ENCODE measurements at places on chromosomes 2 and 18. TPM values are rescaled to one million over a fixed set of nuclear protein-coding genes. Genes with fewer than 3 reads are reported as not detected.

GRCh38 chr18:2910261-2910660 lies 63.5 kb downstream of the EMILIN2 start:
- DNase-seq = no peak

DNA sequence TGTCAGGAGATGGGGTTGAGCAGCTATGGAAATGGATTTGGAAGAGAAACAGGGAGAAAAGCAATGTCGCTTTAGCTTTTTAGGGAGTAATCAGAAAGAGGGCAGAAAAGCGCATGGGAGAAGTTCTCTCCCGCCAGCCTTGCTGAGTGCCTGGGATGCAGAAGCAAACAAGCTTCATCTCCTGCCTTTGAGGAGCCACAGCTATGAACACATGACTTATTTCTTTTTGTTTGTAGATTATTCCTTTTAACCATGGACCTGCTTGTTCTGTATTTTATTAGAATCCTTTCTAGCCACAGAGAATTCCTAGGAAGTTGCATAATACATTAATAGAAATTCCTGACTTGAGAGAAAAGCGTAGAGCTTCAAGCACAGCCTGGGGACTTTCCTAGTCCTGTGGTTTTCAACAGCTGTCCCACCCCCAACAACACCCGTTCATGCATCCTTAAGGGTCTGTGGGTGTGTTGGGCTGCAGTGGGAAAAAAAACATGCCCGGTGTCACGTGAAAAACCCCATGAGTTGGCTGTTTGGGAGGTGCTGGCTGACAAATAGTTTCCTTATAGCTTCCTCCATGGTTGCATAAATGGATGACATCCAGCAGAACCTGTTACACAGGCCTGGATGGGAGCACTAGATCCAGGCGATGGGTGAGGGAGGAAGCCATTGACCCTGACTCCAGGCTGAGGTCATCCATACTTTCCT lies 14.9 kb downstream of the SLC9A4 start:
- DNase-seq = peak; percentile 39

DNA sequence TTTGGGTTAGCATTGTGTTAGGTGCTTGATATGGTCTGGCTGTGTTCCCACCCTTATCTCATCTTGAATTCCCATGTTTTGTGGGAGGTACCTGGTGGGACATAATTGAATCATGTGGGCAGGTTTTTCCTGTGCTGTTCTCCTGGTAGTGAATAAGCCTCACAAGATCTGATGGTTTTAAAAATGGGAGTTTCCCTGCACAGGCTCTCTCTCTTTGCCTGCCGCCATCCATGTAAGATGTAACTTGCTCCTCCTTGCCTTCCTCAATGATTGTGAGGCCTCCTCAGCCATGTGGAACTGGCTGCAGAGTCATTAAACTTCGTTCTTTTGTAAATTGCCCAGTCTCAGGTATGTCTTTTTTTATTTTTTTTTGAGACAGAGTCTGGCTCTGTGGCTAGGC lies 2.8 kb downstream of the MSH2 start:
- DNase-seq = no peak

- DNase-seq = no peak
Measured at GRCh38 chr18:51789871-51790270, 550.1 kb upstream of the DCC start.

- DNase-seq = no peak
Measured at GRCh38 chr18:79775441-79776221, 22.1 kb upstream of the KCNG2 start.

GRCh38 chr18:8283891-8284585 lies 325.2 kb upstream of the RAB12 start:
- DNase-seq = no peak

- DNase-seq = no peak
Measured at GRCh38 chr2:524442-524841, 152.8 kb downstream of the TMEM18 start.

GRCh38 chr2:108630567-108631405 lies 88.5 kb upstream of the RANBP2 start:
- DNase-seq = peak; percentile 51

- no peak for DNase-seq
Measured at GRCh38 chr2:239790721-239791120, 234.4 kb downstream of the NDUFA10 start.

GRCh38 chr2:57084697-57085281 lies 901.0 kb downstream of the CCDC85A start:
- DNase-seq = no peak

DNA sequence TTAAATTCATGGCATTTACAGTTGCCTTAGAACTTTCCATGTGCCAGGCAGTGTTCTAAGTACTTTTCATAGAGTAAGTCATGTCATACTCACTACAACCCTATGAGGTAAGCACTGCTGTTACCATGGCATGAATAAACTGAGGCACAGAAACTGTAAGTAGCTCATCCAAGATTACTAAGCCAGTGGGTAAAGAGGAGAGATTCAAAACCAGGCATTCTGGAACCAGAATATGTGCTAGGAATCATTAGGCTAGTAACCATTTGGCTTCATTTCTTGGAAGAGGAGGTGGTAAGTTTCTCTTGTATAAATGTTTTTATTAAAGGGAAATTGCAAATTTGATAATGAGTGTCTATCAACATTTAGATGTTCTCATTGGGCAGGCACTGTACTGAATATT lies 35.1 kb downstream of the SOX11 start:
- no peak for DNase-seq

GRCh38 chr2:107511970-107512789 lies 314.5 kb upstream of the RGPD4 start:
- no peak for DNase-seq

- no peak for DNase-seq
Measured at GRCh38 chr2:207283356-207283755, 117.6 kb upstream of the KLF7 start.

DNA sequence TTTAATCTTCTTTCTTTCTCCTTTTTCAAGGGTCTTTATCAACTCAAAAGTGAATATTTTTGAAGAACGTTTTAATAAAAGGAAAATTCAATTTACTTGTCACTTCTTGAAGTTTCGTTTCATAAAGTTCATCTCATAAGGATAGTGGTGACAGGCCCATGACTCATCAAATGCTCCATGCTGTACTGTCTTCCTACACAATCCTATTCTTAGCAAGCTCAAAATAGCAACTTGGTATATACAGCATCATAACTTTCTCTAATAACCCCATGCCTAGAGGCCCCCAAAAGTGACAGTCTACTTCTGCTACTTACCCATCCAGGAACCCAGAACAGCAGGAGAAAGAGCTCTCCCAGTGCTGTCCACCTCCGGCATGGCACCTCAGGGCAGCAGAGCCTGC lies 7.7 kb downstream of the FBXO15 start:
- DNase-seq = peak; percentile 42

- no peak for DNase-seq
Measured at GRCh38 chr2:27175330-27175729, 26.5 kb downstream of the TCF23 start.

- DNase-seq = no peak
Measured at GRCh38 chr2:177044671-177045070, 167.9 kb upstream of the HNRNPA3 start.

DNA sequence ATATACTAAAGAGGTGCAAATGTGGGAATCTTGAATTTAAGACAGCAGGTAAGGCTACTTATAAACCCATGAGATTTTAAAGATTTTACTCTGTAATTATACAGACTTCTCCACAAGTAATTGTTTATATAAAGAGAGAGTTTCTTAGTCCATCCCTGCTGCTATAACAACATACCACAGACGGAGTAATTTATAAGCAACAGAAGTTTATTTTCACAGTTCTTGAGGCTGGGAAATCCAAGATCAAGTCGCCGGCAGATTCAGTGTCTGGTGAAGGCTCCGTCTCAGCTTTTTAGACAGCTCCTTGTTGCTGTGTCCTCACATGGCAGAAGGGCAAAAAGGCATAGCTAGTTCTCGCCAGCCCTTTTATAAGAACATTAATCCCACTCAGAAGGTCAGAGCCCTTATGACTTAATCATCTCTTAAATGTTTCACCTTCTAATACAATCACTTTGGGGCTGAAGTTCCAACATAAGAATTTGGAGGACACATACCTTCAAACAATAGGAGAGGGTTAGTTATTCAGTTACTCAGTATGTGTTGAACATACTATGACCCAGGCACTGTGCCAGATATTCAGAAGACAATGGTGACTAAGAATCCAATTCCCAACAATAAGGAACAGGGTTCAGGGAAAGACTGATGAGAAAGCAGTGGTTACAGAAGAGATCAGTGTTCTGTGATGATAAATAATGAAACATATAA lies 466.0 kb downstream of the RIT2 start:
- peak; percentile 74 for DNase-seq

DNA sequence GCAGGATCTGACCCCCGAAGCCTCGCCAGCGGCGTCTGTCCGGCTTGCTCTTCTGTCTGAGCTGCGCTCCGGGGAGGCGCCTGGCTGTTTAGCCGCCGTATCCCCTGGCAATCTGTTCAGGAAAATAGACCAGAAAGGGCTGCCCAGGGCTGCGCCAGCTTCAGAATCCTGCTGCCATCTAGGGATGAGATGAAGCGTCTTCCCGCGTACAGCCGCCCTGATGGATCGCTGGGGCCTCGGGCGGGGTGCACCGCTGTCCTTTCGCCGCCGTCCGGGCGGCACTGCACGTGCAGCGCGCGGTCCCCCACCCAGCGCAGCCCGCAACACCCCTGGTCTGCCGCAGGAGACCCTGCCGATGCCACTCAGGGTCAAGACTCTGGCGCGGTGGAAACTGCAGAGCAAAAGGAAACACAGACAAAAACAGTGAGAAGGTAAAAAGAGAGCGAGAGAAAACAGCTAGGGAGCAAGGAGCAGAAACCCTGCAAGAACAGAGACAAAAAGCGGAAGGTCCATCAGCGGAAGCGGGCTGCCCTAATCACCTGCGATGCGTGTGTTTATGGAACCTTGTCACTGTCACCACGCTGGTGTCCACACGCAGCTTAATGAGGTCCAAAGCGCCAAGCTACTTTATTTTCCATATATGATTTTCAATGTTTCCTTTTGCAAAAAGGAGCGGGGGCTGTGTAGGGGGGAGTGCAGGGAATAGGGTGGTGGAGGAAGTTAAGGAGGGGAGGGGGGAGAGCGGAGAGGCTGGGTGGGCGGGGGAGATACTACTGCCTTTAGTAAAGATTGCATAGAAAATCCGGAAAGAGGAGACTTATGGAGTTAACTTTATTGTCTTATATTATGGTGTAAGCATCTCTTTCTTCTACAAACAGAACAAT lies 2113.3 kb upstream of the PIK3C3 start:
- peak; percentile 67 for DNase-seq

- no peak for DNase-seq
Measured at GRCh38 chr2:197219636-197220035, 90.9 kb downstream of the ANKRD44 start.

- DNase-seq = no peak
Measured at GRCh38 chr18:21040466-21040865, 71.1 kb downstream of the ROCK1 start.

DNA sequence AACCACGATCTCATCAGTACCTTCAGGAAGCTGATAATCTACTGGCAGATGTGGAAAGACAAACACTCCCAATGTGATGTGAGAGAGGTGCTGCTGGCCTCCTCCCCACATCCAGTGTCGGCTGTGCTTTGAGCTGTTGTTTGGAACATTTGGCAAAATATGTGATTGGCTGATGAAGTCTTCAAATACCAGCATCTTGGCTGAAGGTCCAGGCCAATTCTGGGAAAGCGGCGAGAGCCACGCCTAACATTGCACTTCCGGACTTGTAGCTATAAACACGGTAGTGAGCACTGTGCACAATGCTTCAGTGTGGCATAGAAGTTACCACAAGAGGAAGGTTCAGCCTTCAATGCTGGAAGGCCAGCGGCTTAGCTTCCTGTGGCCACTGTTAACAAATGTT lies 198.8 kb downstream of the DCDC2C start:
- DNase-seq = no peak

DNA sequence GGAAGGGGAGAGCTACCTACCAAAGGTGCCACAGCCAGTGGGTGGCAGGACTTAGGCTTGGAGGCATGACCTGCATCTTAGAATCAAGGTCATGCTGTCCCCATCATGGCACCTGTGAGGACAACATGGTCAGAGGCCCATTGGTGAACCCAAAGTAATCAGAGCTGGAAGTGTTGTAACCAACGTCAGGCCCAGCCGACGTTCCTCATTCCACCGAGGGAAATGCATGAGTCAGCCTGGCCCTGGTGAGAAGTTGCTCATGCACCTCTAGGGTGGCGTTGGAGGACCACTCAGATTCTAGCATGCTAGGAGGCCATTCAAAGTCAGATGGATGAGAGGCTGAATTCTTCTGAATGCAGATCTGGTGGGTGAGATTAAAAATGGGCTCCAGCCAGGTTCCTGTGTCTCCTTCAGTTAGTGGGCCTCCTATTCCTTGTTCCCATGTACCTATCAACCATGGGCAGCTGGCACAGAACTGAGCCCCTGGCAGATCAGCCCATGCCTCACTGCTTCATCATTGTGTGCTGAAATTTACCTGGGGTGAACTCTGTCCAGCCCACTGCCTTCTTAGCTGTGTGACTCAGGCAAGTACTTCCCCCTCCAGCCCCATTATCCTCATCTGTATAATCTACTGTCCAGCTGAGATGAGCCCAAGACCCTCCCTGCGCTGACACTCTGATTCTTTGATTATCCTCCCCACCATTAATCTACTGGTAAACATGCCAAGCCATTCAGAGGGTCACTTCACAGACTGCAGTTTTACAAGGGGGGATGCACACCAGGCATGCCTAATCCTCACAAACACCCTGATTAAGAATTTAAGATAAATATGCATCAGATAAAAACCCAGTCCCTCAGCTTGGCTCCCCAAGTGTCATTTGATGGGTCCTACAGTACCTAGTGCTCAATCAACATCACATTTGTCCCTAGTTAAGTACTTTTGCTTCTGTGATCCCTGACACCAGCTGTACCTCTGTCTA lies 14.0 kb downstream of the SLC14A2 start:
- DNase-seq = peak; percentile 68

GRCh38 chr18:47754311-47755101 lies 176.0 kb downstream of the SMAD2 start:
- peak; percentile 45 for DNase-seq

DNA sequence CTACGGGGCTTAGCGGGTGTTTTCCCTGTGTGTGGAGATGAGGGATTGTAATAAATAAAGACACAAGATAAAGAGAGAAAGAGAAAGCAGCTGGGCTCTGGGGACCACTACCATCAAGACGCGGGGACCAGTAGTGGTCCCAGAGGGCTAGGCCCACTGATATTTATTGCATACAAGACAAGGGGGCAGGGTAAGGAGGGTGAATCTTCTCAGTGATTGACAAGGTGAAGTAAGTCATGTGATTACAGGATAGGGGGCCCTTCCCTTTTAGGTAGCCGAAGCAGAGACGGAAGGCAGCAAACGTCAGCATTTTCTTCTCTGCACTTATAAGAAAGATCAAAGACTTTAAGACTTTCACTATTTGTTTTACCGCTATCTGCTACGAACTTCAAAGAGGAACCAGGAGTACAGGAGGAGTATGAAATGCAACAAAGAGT lies 4.5 kb upstream of the GAL3ST2 start:
- no peak for DNase-seq

GRCh38 chr2:64607381-64608304 lies 46.1 kb downstream of the SERTAD2 start:
- no peak for DNase-seq

UGT1A6 gene
- not detected for total RNA-seq

EPB41L5 gene
- 19.0 TPM for total RNA-seq

GALNT14 gene
- total RNA-seq = 4.6 TPM

SERPINB10 gene
- total RNA-seq = not detected

POTEI gene
- not detected for total RNA-seq

TUBB8B gene
- total RNA-seq = not detected

GAD1 gene
- total RNA-seq = 2.5 TPM

LOXL3 gene
- total RNA-seq = 0.93 TPM

KIF1A gene
- not detected for total RNA-seq
